ENCODE measurements at places on chromosomes 6 and 20.
A peak's percentile ranks its signal among the peaks of the same experiment; 100 is the strongest.

DNA sequence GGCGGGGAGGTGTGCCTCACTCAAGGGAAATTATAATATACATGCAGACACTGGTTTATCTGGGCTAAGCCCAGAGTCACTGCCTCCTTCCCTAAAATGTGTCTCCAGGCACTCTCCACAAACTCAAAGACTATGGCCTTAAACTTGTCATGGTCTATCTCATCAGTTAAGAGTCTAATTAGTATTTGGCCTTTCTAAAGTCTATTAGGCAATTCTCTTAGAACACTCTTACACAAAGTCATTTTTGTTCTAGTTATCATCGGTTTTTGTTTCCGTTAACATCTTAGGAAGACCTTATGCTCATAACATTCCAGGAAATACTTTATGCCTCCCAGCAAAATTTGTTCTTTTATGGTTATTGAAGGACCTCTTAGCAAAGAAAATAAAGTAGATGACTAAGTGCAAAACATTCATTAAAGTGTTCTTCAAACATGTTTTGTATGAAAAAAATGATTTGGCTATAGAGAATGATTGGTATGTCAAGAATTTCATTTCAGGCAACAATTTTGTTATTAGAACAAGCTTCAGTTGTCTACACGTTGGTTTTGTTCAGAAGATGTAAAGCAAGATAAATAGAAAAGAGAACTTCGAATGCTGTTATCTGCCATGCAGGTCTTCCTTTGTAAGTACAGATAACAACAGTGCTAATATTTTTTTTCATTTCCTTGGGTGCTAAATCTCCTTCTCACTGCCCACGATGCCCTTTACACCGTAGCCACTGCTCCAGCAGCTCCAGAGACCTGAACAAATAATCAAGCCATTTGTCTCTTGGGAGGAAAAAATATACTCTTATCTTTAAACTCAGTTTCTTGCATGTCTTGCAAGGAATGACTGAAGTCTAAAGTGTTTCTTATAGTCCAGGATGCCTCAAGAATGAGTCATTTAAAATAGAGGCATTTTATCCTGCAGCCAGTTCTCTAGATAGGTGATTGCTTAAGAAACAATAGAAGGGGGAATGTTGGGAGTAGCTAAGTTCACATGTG is 170.4 kb downstream of the HTR1B start:
- no peak for DNase-seq

- no peak for DNase-seq
Measured at GRCh38 chr6:107931894-107932293, 26.1 kb downstream of the SEC63 start.

- no peak for DNase-seq
Measured at GRCh38 chr20:64254571-64255360, 782 bp upstream of the PCMTD2 start.

DNA sequence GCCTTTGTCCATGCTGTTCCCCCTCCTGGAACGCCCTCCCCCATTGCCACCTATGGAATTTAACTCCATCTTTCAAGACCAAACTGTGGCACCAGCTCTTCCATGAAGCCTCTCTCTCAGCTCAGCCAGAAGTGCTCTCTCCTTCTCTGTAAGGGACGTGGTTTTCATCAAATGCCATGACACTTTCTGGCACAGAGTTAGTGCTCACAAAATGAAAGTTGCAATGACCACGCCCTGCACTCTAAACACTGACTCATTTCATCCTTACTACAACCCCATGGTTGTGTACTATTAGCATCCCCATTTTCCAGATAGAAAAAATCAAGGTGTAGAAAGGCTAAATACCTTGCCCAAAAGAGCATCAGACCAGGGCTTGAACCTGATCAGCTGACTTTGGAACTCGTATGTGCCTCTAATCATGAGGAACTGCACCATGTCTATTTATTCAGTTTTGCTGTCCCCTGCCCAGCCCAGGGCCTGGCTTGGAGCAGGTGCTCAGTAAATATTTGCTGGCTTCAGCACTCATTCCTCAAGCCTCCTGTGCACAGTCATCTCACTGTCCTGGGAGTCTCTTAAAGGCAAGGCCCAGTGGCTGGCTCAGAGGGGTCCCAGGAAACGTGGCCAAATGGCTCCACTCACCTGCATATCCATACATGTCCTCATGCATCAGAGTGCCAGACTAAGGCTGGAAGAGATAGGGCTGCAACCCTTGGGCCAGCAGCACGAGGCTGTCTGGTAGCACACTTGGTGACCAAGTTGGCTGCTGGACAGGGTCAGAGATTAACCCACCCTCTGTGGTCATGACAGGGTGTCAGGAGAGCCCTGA is 77.9 kb downstream of the MRPL14 start:
- DNase-seq, result no peak

DNA sequence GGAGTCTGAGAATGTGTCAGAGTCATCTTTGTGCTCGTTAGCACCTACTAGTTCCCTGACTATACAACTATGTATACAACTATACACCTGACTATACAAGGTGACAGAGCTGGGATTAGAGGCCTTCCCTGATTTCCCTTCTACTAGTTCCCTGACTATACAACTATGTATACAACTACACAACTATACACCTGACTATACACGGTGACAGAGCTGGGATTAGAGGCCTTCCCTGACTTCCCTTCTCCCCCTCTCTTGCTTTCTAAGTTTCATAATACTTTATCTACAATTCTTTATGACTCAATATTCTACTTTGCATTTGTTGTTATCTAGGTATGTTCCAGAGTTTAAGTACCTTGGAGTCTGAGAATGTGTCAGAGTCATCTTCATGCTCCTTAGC is 68.0 kb downstream of the HS3ST5 start:
- DNase-seq, result no peak

DNA sequence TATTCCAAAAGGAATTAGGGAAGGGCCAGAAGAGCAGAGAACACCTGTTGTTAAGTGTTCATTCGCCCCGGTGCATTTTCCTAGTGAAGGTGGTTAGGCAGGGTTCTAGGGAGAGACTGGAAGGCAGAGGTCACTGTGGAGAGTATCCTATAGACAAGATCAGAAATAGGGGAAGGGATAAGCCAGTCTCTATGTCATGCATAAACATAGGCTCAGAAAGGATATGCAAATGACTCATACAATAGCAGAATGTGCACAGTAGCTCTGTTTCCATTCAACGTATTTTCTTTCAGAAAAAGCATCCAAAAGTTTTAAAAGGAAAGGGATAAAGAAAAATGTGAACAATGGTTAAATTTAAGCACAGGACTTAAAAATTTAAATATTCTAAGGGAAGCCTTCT is 47.4 kb downstream of the BMP6 start:
- no peak for DNase-seq

- DNase-seq, result no peak
Measured at GRCh38 chr6:32973144-32974015, 5.0 kb downstream of the BRD2 start.

GRCh38 chr6:96304997-96305396 is 216.6 kb upstream of the UFL1 start:
- peak; percentile 27 for DNase-seq

- no peak for DNase-seq
Measured at GRCh38 chr20:47747669-47748031, 37.6 kb downstream of the SULF2 start.

DNA sequence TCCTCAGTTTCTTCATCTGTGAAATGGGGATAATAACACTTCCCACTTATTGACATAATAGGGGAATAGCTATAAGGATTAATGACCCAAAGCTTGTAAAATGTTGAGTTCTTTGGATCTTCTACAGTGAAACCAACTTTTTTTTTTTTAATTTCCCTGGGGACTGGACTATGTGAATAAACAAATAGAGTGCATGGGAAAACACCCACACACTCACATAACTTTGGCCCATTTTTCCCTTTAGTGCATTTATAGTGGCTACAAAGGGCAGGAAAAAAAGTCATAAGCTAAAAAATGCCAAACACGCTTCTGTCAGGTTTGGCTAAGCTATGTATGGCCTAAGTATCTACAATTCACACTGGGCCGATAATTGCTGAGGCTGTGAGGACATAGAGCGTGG is 406.2 kb upstream of the JAG1 start:
- DNase-seq, result no peak

DNA sequence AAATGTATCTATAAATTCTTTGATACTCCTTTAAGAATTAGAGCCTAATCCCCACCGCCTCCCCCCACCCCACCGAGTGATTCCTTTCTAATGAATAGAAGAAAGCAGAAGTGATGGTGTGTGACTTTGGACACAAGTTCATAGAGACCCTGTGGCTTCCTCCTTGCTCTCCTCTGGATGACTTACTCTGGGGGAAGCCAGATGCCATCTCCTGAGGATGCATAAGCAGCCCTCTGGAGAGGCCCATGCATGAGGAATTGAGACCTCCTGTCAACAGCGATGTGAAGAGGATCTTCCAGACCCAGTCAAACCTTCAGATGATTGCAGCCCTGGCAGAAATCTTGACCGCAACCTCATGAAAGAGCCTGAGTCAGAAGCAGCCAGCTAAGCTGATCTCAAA is 21.1 kb downstream of the AHCY start:
- DNase-seq, result no peak

DNA sequence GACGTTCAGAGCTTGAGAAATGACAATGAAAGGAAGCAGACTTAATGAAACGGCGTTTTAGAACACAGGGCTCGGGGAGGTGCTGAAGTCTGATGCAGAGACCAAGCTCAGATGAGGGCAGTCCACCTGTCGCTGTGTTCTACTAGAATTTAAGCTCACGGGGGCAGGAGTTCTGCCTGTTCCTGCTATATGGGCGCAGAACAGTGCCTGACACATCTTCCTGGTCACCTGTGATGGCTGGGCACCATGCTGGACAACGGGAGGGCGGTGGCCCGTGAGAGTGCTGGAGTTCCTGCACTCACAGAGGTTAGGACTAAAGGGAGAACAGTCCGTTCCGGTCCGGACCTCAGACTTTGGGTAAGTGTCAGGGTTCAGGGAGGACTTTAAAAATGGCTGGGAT is 130.6 kb downstream of the ERMARD start:
- DNase-seq, result no peak

DNA sequence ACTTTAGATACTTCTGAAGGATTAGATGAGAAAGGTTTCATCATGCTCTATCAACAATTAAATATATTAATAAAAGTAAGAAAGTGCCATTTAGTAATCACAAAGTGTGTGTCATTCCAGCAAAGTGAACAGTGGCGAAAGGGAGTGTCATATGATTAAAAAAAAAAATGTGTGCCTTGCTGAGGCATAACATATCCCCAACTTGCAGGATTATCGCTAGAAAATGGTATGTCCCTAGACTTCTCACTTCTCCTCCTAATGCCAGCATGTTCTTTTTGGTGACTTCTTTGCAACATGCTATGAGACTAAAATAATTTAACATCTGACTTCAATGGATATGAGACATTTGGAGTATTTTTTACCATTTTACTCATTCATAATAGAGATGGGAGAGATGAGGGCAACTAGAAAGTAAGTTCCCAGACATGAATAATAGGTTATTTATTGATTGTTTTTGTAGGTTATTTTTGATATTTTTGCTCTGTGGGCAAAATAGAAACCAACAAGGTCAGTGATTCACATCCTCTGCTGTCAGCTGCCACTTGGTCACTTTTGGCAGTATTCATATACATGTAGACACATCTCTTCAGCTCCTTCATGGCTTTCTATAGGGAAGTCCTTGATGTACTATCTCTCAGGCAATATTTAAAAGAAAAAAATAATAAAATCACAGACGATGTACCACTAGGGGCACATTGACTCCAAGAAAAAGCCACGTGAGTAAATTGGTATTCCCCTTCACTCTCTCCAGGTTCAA is 370.1 kb downstream of the BMP2 start:
- DNase-seq, result no peak

GRCh38 chr20:43727980-43728590 is 1.3 kb upstream of the GTSF1L start:
- peak; percentile 36 for DNase-seq

- no peak for DNase-seq
Measured at GRCh38 chr6:119480961-119481497, 131.5 kb upstream of the MAN1A1 start.

GRCh38 chr20:38700141-38700540 is 24.1 kb upstream of the SLC32A1 start:
- no peak for DNase-seq

GRCh38 chr20:44384423-44385027 is 29.0 kb downstream of the HNF4A start:
- DNase-seq, result no peak

GRCh38 chr6:147793871-147794643 is 285.6 kb downstream of the SAMD5 start:
- DNase-seq, result no peak

DNA sequence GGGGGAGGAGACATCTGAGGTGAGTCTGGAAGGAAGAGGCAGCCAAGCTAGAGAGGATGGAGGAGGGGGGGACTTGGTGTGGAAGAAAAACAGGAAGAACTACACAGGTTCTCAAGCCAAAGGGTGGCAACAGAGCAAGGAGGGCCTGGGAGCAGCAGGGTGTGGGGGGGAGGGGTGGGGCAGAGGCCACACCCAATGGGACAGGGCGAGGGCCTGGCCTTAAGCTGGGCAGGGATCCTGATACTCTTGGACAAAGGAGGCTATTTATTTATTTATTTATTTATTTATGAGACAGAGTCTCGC is 359.0 kb downstream of the ZFAND3 start:
- DNase-seq, result no peak

DNA sequence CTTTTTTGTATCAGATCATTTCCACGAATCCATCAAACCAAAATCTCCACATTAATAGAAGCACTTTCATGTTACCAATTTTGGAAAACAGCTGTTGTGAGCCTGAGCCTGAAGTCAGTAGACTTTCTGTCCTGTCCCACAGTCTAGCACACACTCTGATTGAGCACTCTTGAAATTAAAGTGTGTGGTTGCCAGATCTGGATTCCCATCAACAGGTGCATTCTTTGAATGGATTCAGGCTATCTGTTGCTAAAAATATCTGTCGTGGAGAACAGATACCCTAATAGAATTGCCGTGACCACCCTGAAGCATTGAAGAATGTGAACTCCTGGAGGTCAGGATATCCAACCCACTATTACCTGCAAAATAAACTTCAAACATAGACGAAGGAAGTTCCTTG is 73.3 kb downstream of the TFAP2A start:
- DNase-seq, result no peak

DNA sequence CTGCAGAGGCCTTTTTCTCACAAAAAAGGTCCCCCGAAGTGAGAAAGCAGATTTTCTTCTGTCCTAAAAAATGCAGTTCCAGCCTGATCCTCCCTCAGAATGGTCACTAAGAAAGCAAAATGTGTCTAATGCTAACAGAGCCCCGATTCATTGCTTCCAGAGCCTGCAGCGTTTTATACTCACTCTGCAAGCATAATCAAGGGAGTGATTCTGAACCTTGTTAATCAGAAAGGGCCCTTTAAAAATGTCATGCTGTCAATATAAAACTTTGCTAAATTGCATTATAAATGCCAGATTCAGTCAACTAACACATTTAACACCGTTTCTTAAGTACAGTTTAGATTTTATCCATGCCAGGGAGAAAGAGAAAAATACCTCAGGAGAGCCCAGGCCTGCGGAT is 202.8 kb downstream of the CD83 start:
- no peak for DNase-seq

All from T47D (cell line).